ENCODE measurements at places on chromosomes 3 and 15.
A peak's percentile ranks its signal among the peaks of the same experiment; 100 is the strongest.

DNA sequence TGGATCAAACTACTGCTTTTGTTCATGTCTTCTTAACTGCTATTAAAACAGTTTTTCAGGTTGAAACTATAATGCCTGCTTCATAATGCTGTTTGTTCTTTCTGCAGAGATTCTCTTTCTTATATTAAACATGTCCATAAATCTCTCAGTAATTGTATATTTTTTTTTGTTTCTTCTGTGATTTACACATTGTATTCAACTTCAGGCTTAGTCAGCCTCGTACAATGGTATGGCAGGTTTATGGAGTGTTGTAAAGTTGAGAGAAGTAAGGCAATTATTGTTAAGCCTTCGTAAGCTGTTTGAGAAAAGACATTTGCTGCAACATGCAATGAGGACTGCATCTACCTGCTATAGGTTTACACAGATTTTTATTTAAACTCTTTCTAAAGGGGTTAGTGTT is 977.1 kb downstream of the DIPK2A start:
- no peak for DNase-seq

- DNase-seq: no peak
These were observed 74.2 kb downstream of the HMCES start for GRCh38 chr3:129352650-129353588.

DNA sequence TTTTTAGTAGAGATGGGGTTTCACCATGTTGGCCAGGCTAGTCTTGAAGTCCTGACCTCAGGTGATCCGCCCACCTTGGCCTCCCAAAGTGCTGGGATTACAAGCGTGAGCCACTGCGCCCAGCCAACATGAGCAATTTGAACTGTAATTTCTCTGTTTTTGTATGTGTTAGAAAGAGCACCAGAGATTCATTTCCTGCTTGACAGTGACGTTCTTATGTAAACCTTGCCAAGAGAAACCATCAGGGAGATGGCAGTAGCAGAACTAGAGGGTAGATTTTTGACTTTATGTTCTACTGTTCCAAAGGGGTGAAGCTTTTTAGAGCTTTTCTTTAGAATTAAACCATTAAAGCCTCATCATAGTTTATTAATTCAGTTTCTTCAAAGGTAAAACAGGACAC is 148.1 kb upstream of the UMPS start:
- DNase-seq: no peak

- DNase-seq: no peak
These were observed 6.5 kb downstream of the POPDC2 start for GRCh38 chr3:119653876-119654275.

DNA sequence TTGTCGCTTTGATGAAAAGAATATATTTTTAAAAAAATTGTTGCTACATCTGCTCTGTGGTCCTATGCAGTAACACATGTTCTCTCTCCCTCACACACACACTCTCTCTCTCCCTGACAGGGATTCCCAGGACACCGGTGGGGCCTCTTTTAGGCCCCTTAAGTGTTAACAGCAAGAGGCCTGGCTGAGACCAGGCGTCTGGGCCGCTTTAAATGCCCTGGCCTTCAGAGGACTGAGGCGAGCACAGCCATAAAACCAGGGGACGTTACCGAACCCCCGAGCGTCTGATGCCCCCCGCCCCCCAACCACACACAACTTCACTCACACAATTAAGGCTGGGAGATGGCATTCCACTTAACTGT is 1.7 kb downstream of the BNC1 start:
- DNase-seq: peak; percentile 30

DNA sequence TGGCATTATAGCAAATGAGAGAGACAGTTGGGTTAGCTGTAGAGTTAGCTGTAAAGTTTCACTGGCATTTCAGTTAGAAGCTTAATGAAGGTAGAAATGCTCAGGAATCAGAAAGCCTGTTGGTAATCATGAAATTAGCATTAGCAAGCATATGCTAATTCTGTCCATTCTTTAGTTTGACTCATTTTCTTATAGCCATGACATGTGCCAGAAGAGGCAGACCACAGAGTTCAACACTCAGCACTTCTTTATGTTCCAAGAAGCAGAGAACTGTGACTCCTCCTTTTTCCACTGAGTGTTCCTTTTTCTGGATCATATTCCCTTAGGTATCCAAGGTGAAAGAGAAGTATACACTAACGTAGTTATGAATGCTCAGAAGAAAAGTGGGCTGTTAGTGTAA is 276.2 kb upstream of the SGO1 start:
- DNase-seq: no peak

- no peak for DNase-seq
These were observed 249.6 kb downstream of the TLE3 start for GRCh38 chr15:69848096-69848495.

- DNase-seq: peak; percentile 54
These were observed 6.6 kb upstream of the RAB11A start for GRCh38 chr15:65862682-65863081.

GRCh38 chr3:72298201-72299152 is 513.5 kb upstream of the PROK2 start:
- no peak for DNase-seq

DNA sequence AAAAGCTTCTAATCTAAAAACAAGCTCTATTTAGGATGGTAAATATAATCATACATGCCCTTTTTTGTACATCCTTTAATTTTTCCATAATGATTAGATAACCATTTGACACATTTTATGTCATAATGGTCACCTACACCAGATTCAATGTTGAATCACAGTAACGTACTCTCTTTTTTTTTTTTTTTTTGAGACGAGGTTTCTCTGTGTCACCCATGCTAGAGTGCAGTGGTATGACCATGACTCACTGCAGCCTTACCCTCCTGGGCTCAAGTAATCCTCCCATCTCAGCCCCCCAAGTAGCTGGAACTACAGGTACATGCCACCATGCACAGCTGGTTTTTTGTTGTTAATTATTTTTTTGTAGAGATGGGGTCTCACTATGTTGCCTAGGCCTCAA is 49.2 kb downstream of the PROS1 start:
- DNase-seq: no peak

- DNase-seq: no peak
These were observed 9.8 kb upstream of the PRR23E start for GRCh38 chr3:127182848-127183714.

DNA sequence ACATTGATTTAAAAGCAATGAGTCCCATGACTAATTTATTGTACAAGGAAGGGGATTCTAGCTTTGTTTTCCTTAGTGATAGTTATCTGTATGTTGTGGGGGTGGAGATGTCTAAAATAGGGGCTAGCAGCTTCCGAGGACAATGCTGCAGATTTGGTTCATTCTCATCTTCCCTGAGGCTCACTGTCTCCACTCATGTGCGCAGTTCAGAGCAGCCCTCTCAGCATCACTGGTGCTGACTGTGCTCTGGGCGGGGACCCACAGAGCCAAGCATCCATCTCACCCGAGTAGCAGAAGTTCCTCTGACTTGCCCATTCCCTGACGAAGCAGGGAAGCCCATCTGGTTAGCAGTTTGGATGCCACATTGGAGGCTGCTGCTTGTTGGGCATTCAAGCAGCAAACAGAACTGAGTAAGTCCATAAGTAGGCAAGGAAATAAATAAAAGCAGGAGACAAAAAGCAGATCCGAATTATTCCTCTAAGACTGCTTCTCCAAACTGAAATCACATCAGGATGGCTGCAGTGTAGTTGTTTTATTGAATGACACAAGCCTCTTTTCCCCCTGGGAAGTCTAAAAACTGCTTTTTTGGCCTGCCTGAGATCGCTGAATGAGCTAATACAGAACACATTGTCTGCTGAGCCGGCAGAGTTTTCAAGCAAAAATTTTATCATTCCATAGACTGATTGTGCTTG is 27.5 kb downstream of the RARB start:
- no peak for DNase-seq

- DNase-seq: no peak
These were observed 17.6 kb downstream of the TKT start for GRCh38 chr3:53238051-53238850.

GRCh38 chr3:14480207-14481017 is 59.7 kb downstream of the GRIP2 start:
- DNase-seq: no peak

DNA sequence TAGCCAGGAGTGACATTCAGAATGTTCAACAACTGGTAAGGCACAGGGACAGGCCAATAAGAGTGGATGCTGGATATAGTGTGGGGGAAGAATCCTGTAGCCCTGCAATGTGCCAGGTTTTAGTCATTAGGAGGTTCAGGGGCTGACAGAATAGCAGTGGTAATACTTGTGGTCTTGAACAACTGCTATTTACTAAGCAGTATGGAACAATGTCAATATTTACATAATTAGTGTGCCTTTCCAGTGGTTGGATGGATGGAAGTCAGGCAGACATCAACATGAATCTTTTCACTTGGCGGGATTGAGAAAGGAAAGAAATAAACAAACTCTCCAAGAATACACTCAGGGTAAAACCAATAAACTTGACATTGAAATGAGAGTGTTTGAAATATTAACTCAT is 55.1 kb downstream of the OTOL1 start:
- DNase-seq: no peak

GRCh38 chr3:144463911-144464310 is 492.3 kb downstream of the DIPK2A start:
- DNase-seq: no peak

GRCh38 chr3:42079701-42080452 is 11.3 kb upstream of the TRAK1 start:
- no peak for DNase-seq

- no peak for DNase-seq
These were observed 29.1 kb downstream of the PLXND1 start for GRCh38 chr3:129577366-129577765.

GRCh38 chr3:10300087-10300486 is 7.3 kb upstream of the GHRL start:
- no peak for DNase-seq

DNA sequence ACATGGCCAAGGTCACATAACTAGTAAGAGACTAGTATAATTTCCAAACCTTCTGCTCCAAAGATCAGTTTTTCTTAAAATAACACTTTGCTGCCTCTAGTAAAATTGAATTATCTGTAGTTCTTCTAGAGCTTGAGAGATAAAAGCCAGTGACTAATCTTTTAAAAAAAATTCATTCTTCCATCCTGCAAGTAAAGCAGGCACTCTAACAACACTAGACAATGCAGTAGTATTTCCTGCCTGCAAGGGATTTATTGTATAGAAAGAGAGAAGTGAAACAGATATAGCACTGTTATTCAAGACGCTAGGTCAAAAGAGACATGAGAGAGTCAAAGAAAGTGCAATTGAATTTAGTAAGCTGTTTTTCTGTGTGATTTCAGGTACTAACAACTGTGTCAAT is 159.5 kb upstream of the TBC1D5 start:
- peak; percentile 25 for DNase-seq

DNA sequence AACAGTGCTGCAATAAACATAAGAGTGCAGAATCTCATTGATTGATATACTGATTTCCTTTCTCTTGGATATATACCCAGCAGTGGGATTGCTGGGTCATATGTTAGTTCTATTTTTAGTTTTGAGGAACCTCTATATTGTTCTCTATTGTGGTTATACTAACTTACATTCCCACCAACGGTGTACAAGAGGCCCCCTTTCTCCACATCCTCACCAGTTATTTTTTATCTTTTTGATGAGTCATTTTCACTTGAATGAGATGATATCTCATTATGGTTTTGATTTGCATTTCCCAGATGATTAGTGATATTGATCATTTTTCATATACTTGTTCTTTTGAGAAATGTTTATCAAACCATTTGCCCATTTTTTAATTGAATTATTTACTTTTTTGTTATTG is 12.4 kb upstream of the IREB2 start:
- DNase-seq: no peak

- DNase-seq: no peak
These were observed 160.7 kb upstream of the CMC1 start for GRCh38 chr3:28080716-28081115.

DNA sequence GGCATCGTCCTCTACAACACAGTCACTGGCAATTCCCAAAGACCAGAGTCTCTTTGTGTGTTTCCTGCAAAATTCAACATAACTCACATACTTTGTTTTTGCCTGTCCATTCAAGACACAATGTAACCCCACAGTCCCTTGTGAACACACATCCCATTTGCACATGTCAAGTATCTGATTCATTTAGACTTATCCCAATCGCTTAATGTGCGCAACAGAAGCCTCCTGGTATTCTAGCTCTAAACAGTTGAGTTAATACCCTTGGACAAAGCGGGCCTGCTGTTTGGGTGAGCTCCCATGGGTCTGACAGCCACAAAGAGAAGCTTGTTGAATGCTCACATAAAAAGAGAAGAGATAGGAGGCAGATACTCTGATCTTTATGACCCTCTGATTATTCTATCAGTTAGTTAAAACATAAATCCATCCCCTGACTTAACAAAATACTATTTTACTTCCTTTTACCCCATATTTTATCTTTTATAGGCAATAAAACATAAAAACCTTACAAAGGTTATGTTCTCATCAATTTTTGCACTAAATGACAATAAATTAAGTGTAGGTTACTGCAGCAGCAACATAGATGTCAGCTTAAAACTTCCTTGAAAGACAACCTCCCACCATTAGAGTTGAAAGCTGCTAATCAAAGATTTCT is 79.4 kb downstream of the ANXA2 start:
- DNase-seq: no peak

DNA sequence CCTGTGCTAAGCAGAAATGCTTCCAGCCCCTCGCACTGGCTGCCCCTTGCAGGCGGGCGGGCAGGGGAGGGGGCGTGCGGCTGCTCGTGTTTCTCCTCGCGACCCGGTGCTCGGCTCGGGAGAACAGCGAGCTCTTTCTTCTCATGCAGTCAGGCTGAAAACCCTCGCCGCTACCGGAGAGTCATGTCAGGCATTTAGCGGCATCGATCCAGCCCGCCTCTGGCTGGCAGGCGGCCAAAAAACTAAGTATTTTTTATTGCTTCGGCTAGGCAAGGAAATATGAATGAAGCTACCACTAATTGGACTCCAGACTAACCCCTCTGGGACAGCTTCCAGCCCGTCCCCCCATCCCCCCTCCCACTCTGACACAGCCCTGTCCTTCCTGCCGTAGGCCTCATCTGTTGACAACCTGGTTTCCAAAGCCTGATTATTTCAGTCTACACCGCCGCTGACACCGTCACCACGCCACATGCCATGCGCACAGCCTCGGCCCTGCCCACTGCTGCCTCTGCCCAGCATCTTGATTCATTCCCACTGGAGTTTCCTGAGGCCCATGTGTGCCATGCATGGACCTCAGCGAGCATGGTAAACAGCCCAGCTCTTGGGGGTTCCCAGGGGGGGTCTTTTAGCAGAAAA is 35.3 kb downstream of the TLE3 start:
- no peak for DNase-seq

DNA sequence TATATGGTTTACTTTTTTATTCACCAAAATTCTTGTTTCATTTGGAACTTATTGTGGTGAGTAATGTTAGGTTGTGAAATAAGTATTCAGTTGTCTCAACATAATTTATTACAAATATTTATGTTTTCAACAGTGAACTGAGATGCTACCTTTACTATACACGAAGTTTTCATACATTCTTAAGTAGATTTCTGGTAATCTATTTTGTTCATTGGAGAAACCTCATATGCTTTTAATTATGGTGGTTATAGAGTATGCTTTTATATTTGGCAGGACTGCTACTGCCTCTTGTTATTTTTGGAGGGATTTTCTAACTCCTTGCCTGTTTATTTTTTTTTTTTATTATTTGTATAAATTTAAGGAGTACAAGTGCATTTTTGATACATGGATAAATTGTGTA is 253.1 kb downstream of the NLGN1 start:
- DNase-seq: no peak

- DNase-seq: no peak
These were observed 127.9 kb downstream of the C3orf70 start for GRCh38 chr3:185024966-185025365.

GRCh38 chr15:80588801-80589200 is 106.3 kb upstream of the ABHD17C start:
- no peak for DNase-seq

- no peak for DNase-seq
These were observed 844.3 kb upstream of the SEMA6D start for GRCh38 chr15:46872981-46873330.

- no peak for DNase-seq
These were observed 49.0 kb downstream of the KY start for GRCh38 chr3:134601539-134602439.

All from GM20000 (cell line).